ENCODE measurements at places on chromosomes 13 and 19.

DNA sequence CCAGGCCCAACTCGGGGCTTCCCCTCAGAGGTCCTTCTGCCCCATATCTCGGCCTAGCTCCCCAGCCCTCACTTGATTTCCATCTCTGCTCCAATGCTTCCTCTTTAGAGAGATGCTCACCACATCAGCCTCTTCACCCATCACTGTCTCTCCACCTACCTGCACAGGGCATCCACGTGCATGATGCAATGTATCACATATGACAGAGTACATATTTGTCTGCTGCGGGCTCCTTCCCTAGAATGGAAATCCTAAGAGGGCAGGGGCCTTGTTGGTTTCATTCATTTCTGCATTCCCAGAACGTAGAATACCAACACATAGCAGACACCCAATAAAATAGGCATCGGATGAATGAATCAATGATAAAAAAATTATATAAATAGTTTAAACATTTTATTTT lies 130.3 kb downstream of the USP12 start:
- no peak for DNase-seq

DNA sequence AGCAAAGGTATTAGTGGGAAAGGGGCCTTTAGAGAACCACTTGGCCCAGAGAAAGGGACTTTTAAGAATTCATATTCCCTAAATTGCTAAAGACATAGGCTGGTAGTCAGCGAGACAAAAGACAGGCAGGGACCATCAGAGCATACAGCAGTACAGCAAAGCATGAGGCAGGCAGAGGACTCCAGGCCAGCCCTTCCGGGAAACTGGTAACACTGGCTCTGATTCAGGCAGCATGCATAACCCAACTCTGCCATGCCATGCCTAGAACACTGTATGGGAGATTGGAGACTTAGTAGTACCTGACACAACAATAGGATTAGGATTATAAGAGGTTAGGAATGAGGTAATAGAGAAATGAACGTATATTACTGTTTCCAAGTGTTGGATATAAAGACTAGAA lies 34.9 kb downstream of the CAB39L start:
- no peak for DNase-seq

- no peak for DNase-seq
Observed at GRCh38 chr19:45999653-46000121, 4.4 kb downstream of the CCDC61 start.

GRCh38 chr19:13583753-13584152 lies 77.5 kb upstream of the CACNA1A start:
- no peak for DNase-seq

DNA sequence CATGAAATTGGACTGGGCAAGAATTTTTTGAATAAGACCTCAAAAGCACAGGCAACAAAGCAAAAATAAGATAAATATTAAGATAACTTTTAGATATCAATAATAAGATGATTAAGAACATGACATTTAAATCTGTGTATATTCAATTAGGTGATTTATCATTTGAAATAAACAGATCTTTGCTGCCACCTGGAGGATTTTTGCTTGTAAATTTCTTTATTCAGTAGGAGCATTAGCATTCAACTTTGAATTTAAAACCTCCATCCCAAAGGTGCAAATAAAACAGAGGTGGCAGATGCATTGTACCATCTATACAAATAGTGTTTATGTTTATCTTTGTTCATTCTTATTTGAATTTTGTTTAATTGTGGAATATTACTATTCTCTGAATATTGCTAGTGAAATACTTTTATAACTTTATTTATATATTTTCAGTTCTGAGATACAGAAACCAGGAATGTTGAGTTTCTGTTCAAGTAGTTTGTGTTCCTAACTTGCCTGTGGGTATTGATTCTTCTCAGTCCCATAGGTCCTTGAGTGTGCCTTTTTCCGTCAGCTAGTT lies 20.9 kb downstream of the COG6 start:
- no peak for DNase-seq

- DNase-seq, result no peak
Observed at GRCh38 chr13:112972867-112973576, 4.0 kb downstream of the MCF2L start.
